NCI-H446 (cell line): ENCODE measurements at places on chromosomes 1 and 21.
A peak's percentile ranks its signal among the peaks of the same experiment; 100 is the strongest.

DNA sequence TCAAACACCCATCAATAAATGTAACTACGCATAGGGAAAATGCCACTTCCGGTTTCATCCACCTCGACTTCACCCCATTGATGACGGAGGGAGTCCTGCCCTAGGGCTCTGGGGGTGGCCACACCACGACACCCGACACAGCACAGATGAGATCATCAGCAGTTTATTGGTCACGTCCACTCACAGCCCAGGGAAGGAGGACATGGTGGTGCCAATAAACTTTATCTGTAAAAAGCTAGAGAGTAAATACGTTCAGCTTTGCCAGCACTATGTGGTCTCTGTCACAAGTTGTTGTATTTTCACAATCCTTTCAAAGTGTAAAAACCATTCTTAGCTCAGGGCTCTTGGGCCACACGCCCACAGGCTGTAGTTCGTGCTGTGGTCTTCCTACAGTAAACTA lies 16.3 kb downstream of the SETD4 start:
- DNase-seq, result no peak

- DNase-seq, result no peak
Observed at GRCh38 chr1:16101623-16102022, 28.2 kb upstream of the FAM131C start.

- no peak for DNase-seq
Observed at GRCh38 chr1:156101880-156102279, 12.6 kb upstream of the LMNA start.

DNA sequence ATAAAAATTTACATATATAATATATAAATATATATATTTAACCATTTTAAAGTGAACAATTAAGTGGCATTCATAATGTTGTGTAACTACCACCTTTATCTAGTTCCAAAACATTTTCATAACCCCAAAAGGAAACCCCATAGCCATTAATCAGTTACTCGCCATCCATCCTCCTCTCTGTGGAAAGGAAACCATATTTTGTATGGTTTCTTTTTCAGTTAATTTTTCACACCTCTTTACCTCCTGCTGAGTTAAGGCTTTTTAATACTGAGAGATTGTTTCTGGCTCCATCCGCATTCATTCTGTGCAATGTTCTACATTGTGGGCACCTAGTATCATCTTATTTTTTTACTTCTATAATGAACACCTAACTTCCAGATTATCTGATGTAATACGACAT lies 512.1 kb downstream of the LMO4 start:
- DNase-seq, result no peak

DNA sequence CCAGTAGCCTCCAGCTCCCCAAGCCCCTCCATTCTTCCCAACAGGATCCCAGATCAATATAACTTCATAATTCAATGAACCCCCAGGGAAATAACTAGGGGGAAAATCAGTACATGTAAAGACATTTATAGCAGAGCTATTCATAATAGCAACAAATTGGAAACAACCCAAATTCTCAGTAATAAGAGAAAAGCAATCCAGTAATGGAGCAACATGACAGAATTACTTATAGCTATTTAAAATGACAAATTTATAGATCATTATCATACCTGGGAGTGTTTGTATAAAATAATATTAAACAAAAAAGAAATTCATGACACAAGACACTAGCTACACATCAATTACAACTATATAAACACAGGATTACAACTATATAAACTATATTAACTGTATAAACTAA lies 20.2 kb downstream of the PLEKHA6 start:
- DNase-seq, result no peak

DNA sequence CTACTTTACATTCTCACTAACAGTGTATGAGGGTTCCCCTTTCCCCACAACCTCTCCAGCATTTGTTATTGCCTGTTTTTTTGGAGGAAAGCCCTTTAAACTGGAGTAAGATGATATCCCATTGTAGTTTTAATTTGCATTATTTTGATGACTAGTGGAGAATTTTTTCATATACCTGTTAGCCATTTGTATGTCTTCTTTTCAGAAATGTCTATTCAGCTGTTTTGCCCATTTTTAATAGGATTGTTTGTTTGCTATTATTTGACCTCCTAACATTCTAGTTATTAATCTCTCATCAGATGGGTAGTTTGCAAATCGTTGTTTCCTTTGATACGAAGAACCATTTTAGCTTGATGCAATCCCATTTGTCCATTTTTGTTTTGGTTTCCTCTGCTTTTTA lies 165.0 kb downstream of the GLUL start:
- DNase-seq, result no peak

GRCh38 chr1:110455151-110455550 lies 4.2 kb downstream of the PROK1 start:
- DNase-seq, result no peak

DNA sequence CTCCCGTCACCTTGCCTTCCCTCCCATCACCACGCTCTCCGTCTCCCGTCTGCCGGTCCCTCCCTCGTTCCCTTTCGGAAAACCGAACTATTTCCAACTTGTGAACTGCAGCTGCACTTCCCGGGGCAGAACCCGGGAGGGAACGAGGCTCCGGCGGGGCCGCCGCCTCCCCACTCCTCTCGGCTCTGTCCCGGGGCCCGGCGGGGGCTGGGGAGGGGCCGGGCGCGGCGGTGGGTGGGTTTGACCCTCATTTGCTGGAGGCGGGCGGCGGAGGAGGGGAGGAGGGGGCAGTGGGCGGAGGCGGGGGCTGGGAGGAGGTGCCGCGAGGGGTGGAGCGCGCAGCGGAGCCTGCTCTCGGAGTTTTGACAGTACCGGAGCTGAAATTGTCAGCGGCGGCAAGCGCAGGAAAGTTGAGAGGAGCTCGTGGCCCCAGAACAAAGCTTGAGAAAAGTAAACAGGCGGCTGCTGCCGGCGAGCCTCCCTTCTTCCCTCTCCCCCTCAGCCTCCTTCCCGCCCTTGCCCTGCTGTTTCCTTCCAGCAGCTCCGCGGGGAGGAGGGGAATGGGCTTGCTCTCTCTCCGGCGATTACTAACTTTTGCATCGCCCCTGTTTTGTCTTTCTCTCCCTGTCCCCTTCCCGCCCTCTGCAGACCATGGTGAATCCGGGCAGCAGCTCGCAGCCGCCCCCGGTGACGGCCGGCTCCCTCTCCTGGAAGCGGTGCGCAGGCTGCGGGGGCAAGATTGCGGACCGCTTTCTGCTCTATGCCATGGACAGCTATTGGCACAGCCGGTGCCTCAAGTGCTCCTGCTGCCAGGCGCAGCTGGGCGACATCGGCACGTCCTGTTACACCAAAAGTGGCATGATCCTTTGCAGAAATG lies 2.9 kb downstream of the LMO4 start:
- DNase-seq, result peak; percentile 67

- DNase-seq, result no peak
Observed at GRCh38 chr1:76300556-76300955, 226.0 kb downstream of the ST6GALNAC3 start.

DNA sequence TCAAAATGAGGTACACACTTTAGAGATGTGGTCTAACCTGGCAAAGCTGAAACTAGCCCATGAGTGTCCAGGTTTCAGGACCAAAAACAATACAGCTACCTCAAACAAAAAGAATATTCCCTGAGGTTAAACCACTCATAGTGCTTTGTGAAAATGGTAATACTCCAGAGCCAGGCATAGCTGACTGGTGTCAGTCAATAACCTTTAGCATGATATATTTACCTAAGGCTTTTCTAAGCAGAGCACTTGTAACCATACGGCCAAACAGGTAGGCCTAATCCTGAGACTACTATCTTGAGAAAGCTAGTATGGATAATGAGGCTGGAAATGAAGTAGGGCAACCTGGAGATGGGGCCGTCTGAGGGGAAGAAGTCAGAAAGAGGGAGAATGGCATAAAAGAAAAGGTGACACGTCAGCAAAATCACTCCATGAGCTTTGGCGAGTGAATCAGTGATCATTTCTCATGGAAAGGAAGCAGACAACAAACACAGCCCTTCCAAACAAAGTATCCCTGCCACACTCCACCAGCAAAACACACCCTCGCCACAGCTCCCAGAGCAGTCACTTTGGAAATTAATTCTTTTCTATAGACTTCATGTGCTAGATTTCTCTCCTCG lies 1.7 kb upstream of the LRRC52 start:
- no peak for DNase-seq

- no peak for DNase-seq
Observed at GRCh38 chr21:32035617-32036016, 162.8 kb downstream of the HUNK start.

DNA sequence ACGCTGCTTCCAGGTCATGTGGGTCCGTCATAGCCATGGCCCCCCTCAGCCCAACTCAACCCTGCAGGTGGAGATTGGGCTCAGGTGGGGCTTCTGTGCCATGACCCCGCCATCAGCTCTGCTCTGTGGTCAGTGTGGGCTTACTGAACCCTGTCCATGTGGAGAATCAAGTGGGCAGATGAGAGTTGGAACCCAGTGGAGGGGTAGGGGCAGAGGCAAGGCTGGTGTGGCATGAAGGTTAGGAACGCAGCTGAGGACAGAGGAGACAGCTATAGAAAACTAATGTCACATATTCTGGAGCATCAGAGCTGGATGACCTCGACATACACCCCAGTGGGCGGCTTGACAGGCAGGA lies 355.9 kb downstream of the PTPRU start:
- no peak for DNase-seq

DNA sequence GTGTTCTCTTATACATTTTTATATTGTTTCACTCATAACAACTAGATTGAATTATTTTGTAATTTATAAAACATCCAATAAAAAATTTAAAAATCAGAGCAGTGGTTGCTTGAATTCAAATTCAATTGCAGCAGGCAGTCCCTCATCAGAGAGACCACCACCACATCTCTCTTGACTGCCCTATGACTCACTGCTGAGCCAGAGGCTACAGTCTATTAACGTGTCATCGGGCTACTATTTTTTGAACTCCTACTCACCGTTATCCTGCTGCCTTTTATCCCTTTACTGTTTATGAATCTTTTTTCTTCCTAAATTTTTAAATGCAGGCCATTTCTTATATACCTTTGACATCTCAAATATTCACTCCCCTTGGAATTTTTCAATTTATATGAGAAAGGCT lies 144.7 kb downstream of the BARHL2 start:
- DNase-seq, result no peak

DNA sequence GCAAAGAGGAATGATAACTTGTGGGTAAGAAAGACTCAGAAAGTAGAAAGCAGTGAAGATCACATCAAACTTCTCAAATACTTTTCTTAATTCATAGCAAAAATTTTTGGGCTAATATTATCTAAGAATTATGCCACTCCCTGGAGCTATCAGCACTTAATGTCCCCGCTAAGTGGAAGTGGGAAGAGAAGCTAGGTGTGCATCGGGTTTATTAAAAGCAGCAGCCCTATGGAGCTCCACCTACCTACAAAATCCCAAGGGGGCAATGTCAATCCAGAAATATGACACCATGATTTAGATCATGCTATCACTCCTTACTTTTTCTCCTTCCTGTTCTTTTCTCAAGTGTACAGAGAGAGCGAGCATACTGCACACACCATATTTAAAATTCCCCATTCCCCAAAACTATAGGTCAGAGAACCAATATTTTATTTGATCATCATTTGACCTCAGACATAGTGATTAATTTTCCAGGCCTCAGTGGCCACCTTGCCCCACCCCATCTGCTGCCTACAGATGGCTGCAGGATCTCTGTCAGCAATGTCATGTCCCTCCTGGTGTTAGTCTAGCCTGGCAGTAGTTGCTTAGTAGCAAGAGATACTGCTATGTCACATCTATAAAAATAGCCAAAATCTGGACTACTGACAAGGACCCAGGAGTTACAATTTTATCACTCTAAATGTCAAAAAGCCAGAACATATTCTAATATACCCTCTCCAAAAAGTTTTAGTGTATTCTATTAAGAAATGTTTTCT lies 66.6 kb downstream of the MAP3K21 start:
- DNase-seq, result no peak

GRCh38 chr1:8384577-8384976 lies 66.7 kb downstream of the SLC45A1 start:
- no peak for DNase-seq

GRCh38 chr1:36137776-36138175 lies 11.5 kb downstream of the TRAPPC3 start:
- DNase-seq, result peak; percentile 92

DNA sequence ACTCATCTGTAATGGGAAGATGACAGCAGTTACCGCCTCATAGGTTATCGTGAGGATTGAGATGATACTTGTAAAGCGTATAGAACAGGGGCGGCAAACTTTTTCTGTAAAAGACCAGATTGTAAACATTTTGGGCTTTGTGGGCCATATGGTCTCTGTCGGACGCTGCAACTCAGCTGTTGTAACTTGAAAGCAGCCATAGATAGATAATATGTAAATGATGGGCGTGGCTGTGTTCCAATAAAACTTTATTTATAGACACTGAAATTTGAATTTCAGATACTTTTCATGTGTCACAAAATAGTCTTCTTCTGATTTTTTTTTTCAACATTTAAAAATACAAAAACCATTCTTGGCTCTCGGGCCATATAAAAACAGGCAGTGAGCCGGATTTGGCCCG lies 15.8 kb downstream of the ACTL8 start:
- DNase-seq, result no peak

GRCh38 chr1:185213091-185213490 lies 56.1 kb downstream of the SWT1 start:
- DNase-seq, result no peak

GRCh38 chr1:96492236-96492635 lies 229.3 kb upstream of the PTBP2 start:
- no peak for DNase-seq

DNA sequence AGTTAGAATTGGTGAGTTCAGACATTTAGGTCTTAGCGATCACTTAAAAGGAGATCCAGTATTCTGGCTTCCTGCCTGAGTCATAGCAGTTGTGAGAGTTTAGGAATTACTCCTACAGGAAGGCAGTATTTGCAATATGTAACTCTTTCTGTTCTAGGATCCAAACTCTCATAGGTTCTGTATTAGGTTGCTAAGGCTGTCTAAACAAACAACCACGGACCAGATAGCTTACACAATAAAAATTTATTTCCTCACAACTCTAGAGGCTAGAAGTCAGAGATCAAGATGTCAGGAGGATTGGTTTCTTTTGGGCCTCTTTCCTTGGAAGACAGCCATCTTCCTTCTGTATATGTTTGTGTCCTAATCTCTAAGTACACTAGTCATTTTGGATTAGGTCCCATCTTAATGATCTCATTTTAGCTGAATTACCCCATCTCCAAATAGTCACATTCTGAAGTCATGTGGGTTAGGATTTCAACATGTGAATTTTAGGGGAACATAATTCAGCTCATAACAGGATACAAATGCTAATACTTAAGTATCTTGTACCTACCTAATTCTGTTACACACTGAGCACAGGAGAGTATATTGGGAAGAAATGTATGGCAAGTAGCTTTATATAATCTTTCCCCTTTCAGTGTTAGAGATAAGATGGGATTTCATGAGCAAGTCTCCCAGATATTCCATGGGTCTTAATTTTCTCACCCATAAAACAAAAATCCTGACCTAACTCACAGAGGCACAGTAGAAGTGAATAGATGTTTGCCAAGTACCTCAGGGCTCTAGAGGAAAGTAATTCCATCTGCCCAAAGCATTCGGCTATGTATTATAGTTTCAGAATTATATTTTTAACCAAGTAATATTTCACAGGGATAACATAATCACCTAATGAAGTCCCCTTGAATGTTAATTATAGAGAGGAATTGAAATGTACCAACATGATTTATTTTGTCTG lies 144.4 kb downstream of the PTBP2 start:
- DNase-seq, result no peak
